ENCODE measurements at places on chromosomes 7 and 10. TPM values are rescaled to one million over a fixed set of nuclear protein-coding genes. Genes with fewer than 3 reads are reported as not detected.

- no peaks in the 10 kb centered on the region for H3K36me3 ChIP-seq
- peaks cover 16% of the 10 kb centered on the region for H3K27me3 ChIP-seq
- H3K4me3 ChIP-seq, result no peak overlapping the region
- H3K4me1 ChIP-seq, result no peaks in the 10 kb centered on the region
These were observed 94.8 kb downstream of the ITIH5 start for GRCh38 chr10:7571981-7572380.

- no peaks in the 10 kb centered on the region for H3K36me3 ChIP-seq
- H3K4me3 ChIP-seq, result peak overlapping the region; percentile 40
- peak overlapping the region; percentile 88 for H3K27ac ChIP-seq
- H3K4me1 ChIP-seq, result peaks cover 38% of the 10 kb centered on the region
These were observed 105.7 kb downstream of the ST8SIA6 start for GRCh38 chr10:17348501-17349349.

GRCh38 chr10:3948843-3949242 lies 163.8 kb upstream of the KLF6 start:
- peaks cover 18% of the 10 kb centered on the region for H3K4me1 ChIP-seq
- H3K4me3 ChIP-seq, result no peak overlapping the region
- no peaks in the 10 kb centered on the region for H3K36me3 ChIP-seq
- no peak overlapping the region for H3K27ac ChIP-seq
- no peaks in the 10 kb centered on the region for H3K27me3 ChIP-seq

DNA sequence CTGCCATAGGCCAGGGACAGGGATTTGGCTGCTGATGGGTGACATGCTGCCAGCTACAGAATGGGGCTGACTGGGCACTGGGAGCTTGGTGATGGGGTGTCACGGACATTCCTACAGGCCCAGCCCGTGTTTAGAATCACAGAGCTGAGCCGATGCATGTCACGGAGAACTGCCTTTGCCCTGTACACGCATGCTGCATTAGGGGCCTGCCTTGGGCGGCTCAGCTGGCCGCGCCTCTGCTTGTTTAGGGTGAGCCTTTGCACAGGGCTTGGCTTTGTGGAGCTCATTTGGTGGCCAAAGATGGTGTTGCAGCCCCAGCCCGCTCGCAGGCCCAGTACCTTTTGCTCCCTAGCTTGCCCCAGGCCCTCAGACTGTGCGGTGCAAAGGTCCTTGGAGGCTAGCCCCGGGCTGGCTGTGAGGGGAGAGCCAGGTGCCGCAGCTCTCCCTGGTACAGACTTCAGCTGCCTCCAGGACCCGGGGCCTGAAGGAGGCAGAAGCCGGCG lies 108.4 kb upstream of the BTBD16 start:
- no peaks in the 10 kb centered on the region for H3K27me3 ChIP-seq
- DNase-seq, result no peak
- no peak overlapping the region for H3K27ac ChIP-seq

DNA sequence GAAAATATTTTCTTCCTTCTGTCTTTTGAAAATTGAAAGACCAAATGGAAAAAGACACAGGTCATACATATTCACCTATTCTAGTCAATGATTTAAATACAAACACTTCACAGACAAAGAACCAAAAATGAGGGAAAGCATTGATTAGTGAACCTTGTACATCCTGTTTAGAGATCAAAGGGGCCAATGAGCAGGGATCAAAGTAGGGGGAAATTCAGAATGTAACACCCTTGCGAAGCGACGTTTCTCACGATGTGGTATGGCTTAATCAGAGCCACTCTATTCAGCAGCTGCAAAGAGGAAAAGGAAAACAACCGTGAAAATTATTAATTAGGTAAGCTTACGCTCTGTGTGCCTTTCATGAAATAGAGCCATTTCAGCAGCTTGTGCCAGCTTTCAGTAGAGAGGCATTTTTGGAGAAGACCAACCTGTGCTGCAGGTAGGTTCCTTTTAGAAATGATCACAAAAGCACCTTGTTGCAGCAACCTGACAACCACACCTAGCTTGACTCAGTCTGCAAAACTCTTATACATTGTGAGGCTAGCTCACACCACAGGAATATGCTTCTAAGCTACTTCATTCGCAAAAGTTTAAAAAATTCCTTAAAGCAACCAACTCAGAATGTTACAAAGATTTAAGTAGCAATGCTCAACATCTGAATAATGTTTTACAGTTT lies 78.0 kb downstream of the DKK1 start:
- H3K27ac ChIP-seq, result no peak overlapping the region
- H3K4me3 ChIP-seq, result no peak overlapping the region
- H3K36me3 ChIP-seq, result no peaks in the 10 kb centered on the region
- H3K4me1 ChIP-seq, result peaks cover 19% of the 10 kb centered on the region
- peak; percentile 60 for DNase-seq
- H3K27me3 ChIP-seq, result no peaks in the 10 kb centered on the region

DNA sequence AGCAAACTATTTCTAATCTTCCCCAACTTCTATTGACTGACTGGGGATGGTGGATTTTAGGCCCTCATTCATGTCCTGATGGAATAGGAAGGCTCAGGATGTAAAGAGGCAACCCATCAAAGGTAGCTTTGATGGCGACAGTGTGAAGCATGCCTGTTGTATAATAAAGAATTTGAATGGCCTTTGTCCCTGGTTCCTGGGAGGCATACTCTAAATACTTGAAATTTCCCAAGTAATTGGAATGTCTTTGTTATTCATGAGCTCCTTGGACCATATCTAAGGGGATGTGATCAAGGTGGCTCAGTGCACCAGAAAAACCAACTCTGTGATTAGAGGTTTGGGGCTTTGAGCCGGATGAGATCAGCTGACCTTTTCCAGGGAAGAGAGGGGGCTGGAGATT lies 264.5 kb upstream of the NEBL start:
- H3K27me3 ChIP-seq, result no peaks in the 10 kb centered on the region
- DNase-seq, result no peak
- no peak overlapping the region for H3K4me3 ChIP-seq
- no peaks in the 10 kb centered on the region for H3K36me3 ChIP-seq
- no peak overlapping the region for H3K27ac ChIP-seq

DNA sequence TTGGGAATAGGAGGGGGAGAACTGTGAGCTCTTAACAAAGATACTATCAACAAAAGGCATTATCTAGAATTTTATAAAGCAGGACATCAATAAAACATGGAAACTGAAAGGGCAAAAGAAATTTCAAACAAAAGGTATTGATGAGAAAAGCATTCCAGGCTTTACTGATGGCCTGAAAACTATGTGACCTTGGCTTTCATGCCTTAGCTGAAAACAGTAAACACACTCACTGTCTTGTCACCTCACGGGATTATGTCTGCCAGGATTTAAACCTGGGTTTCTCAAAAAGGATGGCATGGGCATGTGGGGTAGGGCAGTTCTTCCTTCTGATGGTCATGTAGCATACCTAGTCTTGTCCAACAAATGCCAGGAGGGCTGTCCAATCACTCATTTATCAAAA lies 22.9 kb downstream of the DOCK4 start:
- H3K4me3 ChIP-seq, result no peak overlapping the region
- H3K36me3 ChIP-seq, result no peaks in the 10 kb centered on the region
- H3K27me3 ChIP-seq, result no peaks in the 10 kb centered on the region

DNA sequence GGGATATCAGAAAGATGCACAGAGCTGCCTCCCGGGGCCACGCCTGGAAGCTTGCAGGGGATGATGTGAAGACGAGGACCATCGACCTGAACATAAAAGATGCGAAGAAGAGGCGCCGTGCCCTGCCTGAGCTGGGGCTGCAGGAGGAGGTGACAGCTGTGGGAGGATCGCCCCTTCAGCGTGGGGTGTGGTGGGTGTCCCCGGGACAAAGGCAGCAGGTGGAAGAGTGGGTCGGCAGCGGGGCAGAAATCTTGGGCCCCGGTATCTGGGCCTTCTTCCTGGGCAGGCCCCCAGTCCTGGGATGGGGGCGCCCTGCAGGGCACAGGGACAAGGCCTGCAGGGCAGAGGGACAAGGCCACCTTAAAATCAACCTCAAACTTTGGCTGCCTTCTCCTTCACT lies 134.9 kb downstream of the OR13A1 start:
- H3K27ac ChIP-seq, result no peak overlapping the region
- no peak for DNase-seq
- no peaks in the 10 kb centered on the region for H3K36me3 ChIP-seq
- no peaks in the 10 kb centered on the region for H3K4me1 ChIP-seq

- H3K4me1 ChIP-seq, result peaks cover 21% of the 10 kb centered on the region
- no peaks in the 10 kb centered on the region for H3K36me3 ChIP-seq
- no peak for DNase-seq
- no peak overlapping the region for H3K27ac ChIP-seq
- H3K4me3 ChIP-seq, result no peak overlapping the region
These were observed 64.4 kb upstream of the NANOS1 start for GRCh38 chr10:118965096-118965495.

GRCh38 chr10:4007771-4008170 lies 222.8 kb upstream of the KLF6 start:
- no peaks in the 10 kb centered on the region for H3K27me3 ChIP-seq
- no peak overlapping the region for H3K4me3 ChIP-seq
- no peak for DNase-seq
- H3K27ac ChIP-seq, result no peak overlapping the region

- no peaks in the 10 kb centered on the region for H3K36me3 ChIP-seq
- peaks cover 69% of the 10 kb centered on the region for H3K27me3 ChIP-seq
- H3K4me1 ChIP-seq, result peaks cover 8% of the 10 kb centered on the region
- peak; percentile 97 for DNase-seq
- H3K4me3 ChIP-seq, result no peak overlapping the region
These were observed 10.7 kb downstream of the A1CF start for GRCh38 chr10:50874723-50875122.

Gene PNLIP
- not detected for total RNA-seq

Gene RNF32
- 2.2 TPM for total RNA-seq

Gene CYP3A4
- total RNA-seq, result not detected

Gene TMEM130
- not detected for total RNA-seq

Gene EBF3
- total RNA-seq, result not detected

Measured in PC-3 (cell line).